ENCODE measurements at places on chromosomes 13 and 19.

- no peak for DNase-seq
These were observed 470.7 kb downstream of the ZNF536 start for GRCh38 chr19:30842926-30843325.

DNA sequence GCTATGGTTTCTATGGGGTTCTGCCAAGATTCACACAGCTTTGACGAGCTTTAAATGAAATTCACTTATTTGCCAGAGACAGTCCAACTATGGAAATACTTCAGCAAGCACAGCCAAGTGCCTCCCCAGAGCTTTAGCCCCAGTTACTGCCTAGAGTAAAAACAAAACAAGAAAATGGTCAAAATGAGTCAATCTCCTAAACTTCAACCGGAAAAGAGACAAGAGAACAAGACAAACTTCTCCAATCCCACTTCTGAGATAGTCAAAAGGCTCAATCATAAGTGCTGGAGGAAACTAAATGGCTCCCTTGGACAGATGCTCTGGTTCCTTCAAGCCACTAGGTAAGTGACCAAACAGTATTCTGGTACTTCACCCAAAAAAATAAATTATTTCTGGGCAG is 65.8 kb downstream of the KATNAL1 start:
- no peak for DNase-seq

GRCh38 chr19:14102102-14102696 is 11.6 kb upstream of the SAMD1 start:
- no peak for DNase-seq

- DNase-seq = no peak
These were observed 17.4 kb upstream of the ATXN8OS start for GRCh38 chr13:70090036-70090723.

DNA sequence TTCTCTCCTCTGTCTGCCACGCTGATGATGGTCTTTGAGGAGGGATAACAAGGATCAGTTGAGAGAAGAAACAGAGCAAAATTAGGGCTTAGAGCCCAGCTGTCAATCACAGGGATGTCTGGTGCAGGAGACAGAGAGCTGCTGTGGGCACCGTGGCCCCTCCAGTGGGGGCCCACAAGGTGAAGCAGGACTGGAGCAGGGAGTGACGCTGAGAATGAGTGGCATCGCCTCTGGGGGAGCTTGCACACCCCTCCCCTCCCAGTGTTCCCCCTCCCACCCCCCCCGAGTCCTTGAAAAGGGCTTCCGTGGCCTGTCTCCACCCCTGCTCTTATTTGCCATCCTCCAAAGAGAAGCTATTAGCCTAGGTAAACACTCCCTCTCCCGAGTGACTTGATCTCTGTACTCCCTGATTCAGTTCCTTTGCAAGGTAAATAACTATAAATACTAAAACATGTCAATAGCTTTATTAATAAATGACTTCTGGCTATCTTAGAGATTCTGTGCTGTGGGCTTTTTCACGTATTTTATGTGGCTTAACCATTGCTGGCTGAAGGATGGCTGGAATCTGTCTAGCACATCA is 440.0 kb downstream of the ZNF536 start:
- no peak for DNase-seq

DNA sequence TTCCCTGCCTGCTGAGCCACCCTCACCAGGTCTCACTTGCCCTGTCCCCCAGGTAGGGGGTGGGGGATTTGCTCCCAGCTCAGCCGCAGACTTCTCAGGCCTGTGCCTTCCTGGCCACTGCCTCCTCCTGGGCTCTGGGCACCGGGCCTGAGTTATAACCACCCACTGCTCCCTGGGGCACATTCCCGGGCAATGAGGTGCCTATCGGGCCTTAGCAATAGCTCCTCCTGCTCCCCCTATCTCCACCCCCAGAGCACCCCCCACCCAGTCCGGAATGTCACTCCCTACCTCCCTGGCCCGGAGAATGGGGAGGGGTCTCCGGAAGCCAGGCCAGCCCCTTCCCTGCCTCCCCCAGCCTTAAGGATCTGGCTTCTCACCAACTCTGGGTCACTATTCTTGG is at the start of gene KLK5:
KLK5 (minus strand) TSS at position 129 of the 400 bp plus-strand sequence. CDS start 381 bp downstream, outside the sequence.
- no peak for DNase-seq

DNA sequence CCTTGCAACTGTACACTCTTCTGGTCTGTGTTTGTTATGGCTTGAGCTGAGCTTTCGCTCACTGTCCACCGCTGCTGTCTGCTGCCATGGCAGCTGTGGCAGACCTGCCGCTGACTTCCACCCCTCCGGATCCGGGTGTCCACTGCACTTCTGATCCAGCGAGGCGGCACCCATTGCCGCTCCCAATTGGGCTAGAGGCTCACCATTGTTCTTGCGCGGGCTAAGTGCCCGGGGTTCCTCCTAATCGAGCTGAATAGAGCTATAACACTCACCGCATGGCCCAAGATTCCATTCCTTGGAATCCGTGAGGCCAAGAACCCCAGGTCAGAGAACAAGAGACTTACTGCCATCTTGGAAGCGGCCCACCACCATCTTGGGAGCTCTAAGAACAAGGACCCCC is 2.2 kb upstream of the PSMC4 start:
- DNase-seq = no peak

GRCh38 chr13:31997641-31998040 is 33.9 kb upstream of the FRY start:
- DNase-seq = no peak

GRCh38 chr13:40275636-40276035 is 390.8 kb downstream of the FOXO1 start:
- DNase-seq = no peak

DNA sequence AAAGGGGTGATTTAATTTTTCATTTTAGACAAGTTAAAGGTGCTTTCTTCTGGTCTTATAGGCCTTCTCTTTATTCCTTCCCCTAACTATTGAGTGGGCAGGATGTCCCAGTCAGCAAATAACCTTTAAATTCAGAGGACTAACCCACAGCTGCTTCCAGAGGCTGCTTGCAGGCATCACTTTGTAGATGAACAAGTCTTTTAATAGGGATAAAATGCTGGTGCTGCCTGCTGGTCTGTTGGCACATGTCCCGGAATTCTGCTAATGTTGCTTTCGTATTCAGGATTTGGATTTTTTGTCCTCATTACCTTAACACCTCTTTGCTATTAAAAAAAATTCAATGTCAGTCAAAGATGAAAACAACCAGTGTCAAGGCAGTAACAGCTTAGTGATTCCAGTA is 132.7 kb upstream of the KL start:
- no peak for DNase-seq

GRCh38 chr19:30225676-30226463 is 146.3 kb upstream of the ZNF536 start:
- no peak for DNase-seq

GRCh38 chr13:111958612-111959395 is 108.1 kb upstream of the SOX1 start:
- DNase-seq = no peak

DNA sequence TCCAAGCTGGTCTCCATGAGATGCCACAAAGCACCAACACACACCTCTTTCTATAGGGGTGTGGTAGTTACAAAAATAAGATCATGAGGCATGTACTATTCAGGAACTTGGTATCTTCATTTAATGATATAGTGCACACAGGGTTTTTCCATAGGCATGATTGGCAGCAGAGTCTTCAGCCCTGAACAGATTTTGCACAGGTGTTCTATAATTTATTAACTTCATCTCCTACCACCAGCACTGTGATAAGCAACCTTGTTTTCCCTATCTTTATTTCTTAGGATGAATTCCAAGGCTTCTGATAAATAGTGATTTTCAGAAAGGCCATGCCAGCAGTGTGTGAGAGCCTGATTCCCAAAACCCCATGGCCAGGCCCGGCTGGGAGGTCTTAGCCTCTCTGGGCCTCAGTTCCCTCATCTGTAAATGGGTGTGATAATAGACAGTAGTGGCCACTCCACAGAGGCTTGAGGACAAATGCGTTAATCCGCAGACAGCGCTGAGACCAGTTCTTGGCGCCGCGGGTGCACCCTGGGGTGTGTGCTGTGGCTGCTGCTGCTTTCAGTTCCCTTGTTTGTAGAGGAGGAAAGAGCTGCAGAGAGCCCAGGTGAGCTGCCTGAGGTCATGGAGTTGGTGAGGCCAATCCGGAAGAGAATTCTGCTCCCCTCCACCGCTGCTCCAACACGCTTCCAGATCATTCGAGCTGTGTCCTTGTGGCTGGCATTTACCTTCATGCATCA is 33.1 kb downstream of the DHRS12 start:
- no peak for DNase-seq

- DNase-seq = no peak
These were observed 224.6 kb downstream of the RAP2A start for GRCh38 chr13:97658556-97658955.

DNA sequence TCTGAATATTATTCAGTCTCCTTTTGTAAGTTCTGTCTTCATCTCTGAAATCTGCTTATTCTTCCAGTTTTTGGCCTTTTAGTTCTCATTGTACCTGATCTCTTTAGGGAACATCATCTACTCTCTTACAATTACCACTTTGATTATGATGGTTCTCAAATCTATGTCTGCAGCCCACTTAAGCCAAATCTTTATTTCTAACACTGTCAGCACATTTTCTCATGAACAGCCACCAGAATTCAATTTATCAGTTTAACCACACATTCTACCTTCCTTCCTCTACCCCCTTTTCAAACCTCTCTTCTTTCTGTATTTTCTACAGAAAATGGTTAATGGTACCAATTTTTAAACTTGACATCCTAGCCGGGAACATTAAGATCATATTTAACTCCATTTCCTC is 175.3 kb downstream of the FGF14 start:
- DNase-seq = no peak

GRCh38 chr13:81686877-81687276 is 1346.0 kb upstream of the SPRY2 start:
- DNase-seq = no peak

DNA sequence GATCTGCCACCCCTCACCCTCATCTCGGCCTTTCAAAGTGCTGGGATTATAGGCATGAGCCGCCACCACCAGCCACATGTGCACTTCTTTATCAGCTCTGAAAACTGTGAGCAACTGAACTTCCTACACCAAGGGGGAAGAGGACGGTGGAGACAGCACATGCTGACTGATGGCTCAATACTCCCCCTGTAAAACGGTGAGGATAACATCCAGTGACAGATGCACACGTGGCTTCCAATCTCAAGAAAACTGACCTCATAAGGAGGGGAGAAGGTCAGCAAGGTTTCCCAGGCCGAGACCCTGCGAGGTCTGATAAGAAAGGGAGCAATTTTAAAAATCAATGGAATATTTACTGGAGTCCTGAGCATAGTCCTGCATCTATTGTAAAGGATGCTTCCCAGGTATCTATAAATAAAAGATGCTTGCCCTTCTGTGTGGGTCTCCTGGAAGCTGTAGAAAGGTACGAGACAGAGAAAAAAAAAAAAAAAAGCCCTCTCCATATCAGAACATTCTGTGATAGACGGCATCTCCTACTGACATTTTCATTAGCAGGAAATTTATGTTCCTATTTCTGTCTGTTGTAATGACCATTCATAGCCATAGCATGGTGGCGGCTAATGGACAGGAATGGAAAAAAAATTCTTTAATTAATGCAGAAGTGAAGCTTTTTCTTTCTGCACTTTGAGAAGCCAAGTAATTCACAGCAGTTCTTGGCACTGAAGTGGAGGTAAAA is 385.1 kb downstream of the ZNF536 start:
- DNase-seq = no peak

- no peak for DNase-seq
These were observed 148.0 kb downstream of the PRR20E start for GRCh38 chr13:57314897-57315520.

DNA sequence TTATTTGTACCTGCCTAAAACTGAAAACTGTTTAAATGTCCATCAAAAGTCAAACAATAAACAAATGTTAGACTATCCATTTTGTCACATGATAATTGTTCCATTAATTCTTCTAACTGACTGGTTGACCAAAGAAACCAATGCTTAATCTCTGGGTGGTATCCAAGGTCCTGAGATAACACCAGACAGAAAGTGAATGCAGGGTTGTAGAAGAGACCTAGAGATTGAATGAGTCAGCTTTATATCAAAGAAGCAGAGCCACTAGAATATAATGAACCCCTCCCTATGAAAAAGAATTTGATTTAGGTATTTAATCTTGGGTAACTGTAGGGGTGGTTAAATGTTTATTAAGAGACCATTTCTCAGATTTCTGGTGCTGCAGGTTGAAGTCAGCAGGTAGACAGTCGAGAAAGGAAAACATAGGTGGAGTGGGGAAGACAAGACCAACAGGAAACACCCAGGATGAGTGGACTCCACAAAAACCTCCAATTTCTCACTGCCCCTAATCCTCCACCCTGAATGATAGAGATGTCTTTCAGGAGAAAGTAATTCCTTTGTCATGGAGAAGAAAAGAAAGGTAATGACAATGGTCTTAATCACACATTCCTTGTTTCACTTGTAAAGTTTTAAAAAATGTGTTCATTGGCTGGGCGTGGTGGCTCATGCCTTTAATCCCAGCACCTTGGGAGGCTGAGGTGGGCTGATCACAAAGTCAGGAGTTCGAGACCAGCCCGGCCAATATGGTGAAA is 536.4 kb downstream of the IRS2 start:
- DNase-seq = no peak

- no peak for DNase-seq
These were observed 76.5 kb downstream of the ZNF726 start for GRCh38 chr19:23991170-23991569.

Measured in stimulated activated CD8-positive, alpha-beta memory T cell treated with anti-CD3 and anti-CD28 coated beads, Interleukin-7, amount 100 ng/mL, for 48 hours (primary cell).